ENCODE measurements at places on chromosomes 1 and 21.

DNA sequence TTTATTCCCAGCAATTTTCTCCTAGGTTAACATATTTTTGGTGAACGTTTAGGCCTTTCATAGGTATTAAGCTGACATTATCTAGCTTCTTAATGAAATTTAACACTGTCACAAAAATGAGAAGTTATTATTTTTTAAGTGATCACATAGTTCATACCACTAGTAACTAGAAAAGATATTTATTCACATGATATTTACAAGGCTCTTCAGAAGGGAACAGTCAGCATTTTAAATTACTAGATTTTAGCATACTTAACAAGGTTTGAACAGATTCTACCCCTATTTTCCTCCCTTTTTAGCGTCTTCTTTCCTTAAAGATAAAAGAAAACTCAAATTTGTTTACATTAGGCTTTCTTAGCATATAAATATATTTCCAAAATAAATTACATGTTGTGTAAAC is 65.5 kb upstream of the B3GALT2 start:
- no peak for DNase-seq

DNA sequence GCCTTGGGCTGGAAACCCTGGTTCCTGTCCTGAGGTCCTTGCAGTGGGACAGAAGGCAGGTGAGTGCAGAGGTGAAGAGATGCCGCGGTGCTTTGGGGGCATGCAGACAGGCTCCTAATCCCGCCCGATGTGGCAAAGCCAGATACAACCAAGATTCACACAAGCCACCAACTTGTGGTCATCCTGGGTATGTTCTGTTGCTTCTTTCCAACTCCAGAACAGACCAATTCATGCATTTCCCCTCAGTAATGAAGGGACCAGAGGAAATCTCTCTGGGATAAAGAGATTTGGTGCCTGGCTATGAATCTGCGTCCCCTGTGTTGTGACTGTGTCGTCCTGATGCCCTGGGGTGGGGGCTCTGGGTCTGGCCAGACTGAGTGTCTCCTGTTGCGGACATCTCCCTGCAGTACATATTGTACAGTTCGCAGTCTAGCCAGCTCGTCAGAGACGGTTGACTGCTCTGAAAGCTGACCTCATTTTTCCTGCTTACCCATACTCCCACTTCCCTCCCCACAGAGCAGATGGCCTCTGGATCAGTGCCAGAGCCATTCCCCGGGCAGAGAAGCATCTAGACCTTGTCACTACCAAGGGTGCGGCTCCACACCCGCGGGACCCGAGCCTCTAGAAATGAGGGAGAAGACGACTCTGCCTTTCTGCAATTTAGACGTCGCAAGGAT is 216.3 kb downstream of the KIF26B start:
- DNase-seq, result no peak

DNA sequence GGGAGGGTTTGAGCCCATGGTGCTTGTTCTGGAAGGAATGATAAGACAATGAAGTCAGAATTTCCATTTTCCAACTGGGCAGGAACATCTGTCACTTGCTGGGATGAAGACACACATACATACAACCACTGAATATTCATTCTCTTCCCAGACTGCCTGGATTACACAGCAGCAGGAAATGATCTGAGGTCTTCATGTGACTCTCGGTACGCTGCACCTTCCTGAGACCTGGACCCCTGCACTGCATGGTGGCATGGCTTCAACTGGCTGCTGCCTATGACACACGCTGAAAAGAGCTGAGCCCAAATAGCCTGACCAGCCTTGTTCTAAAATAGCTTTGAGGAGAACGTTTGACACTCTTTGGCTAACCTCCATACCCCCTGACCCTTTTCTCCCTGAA is 150.6 kb downstream of the GABPA start:
- DNase-seq, result no peak

- DNase-seq, result no peak
These were observed 354.9 kb downstream of the DPYD start for GRCh38 chr1:97565886-97566285.

GRCh38 chr1:159941141-159941540 is 4.3 kb downstream of the IGSF9 start:
- peak; percentile 27 for DNase-seq

GRCh38 chr1:27562021-27562420 is 41.9 kb downstream of the AHDC1 start:
- no peak for DNase-seq

- no peak for DNase-seq
These were observed 48.7 kb upstream of the EDN2 start for GRCh38 chr1:41533016-41533730.

DNA sequence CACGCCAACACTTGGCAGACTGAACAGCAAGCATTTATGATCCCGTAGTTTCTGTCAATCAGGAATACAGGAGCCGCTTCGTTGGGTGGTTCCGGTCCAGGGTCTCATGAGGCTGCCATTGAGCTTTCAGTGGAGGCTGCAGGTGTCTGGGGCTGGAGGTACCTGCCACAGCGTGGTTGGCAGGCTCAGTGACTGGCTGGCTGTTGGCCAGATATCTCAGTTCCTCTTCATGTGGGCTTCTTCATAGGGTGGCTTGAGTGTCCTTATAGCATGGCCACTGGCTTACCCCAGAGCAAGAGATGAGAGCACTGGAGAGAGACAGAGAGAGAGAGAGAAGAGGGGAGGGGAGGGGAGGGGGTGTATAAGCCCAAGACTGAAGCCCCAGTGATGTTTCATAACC is 29.3 kb downstream of the PIK3CD start:
- DNase-seq, result no peak

- DNase-seq, result no peak
These were observed 488.0 kb downstream of the AJAP1 start for GRCh38 chr1:5142389-5142788.

DNA sequence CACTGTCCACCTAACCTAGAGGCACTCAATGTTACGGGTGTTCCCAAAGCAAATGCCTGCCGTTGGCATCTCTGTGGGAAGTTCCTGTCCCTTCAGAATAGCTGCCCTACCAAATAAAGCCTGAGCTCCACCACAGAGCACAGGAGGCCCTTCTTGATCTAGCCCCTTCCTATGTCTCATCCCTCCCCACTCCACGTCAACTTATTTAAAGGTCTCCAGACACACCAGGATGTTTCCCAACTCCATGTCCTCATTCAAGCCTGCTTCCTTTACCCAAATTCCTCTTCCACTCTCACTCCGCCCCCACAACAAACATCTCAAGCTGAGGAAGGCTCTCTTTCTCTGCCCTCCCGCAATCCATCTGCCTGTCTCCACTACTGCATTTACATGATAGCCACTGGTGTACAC is 87.7 kb downstream of the TGFBR3 start:
- no peak for DNase-seq

GRCh38 chr1:78370779-78371482 is 119.8 kb upstream of the PTGFR start:
- no peak for DNase-seq

DNA sequence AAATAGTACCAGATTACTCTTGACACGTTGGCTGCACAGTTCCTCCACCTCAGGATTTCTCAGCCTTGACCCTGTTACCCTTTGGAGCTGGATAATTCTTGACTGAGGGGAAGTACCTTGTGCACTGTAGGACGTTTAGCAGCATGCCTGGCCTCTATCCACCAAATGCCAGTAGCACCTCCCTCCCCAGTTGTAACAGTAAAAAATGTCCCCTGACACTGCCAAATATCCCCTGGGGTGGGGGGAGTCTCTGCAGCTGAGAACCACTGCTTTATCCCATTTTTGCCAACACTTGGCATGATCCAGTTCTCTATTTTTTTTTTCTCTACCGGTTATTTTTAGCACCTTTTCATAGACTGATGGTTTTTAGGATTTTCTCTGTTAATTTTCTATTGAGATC is 34.0 kb downstream of the C1orf198 start:
- DNase-seq, result no peak

DNA sequence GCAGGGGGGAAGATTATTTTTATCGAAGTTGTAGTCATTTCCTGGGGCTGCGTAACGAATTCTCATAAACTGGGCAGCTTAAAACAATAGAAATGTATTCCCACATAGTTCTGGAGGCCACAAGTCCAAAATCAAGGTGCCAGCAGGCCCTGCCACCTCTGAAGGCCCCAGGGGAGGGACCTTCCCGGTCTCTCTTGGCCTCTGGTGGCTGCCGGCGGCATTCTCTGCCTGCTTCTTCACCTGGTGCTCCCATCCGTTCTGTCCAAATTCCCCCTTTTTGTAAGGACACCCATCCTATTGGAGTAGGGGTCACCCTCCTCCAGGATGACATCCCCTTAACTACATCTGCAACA is 92.8 kb downstream of the PDE9A start:
- no peak for DNase-seq

GRCh38 chr1:158933621-158934020 is 2.3 kb downstream of the PYHIN1 start:
- DNase-seq, result no peak

Measured in D721Med (cell line).